ENCODE measurements at places on chromosomes 7 and 10.

DNA sequence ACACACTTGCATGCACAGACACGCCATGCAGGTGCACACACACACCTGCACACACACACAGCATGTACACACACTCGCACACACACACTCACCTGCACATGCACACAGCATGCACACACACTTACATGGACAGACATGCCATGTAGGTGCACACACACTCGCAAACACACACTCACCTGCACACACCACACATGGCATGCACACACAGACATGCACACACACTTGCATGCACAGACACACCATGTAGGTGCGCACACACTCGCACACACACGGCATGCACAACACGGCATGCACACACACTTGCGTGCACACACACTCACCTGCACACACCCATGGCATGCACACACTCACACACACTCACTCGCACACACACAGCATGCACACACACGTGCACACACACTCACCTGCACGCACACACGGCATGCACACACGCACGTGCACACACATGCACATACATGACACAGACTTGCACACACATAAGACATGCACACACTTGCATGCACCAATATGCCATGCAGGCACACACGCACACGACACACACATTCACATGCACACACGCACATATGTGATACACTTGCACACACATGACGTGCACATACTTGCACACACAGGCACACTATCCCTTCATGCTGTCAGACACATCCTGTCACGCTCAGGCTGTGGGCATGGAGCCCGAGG is 56.8 kb downstream of the INSIG1 start:
- no peak for DNase-seq

GRCh38 chr7:96778263-96778662 is 68.6 kb upstream of the SEM1 start:
- no peak for DNase-seq

DNA sequence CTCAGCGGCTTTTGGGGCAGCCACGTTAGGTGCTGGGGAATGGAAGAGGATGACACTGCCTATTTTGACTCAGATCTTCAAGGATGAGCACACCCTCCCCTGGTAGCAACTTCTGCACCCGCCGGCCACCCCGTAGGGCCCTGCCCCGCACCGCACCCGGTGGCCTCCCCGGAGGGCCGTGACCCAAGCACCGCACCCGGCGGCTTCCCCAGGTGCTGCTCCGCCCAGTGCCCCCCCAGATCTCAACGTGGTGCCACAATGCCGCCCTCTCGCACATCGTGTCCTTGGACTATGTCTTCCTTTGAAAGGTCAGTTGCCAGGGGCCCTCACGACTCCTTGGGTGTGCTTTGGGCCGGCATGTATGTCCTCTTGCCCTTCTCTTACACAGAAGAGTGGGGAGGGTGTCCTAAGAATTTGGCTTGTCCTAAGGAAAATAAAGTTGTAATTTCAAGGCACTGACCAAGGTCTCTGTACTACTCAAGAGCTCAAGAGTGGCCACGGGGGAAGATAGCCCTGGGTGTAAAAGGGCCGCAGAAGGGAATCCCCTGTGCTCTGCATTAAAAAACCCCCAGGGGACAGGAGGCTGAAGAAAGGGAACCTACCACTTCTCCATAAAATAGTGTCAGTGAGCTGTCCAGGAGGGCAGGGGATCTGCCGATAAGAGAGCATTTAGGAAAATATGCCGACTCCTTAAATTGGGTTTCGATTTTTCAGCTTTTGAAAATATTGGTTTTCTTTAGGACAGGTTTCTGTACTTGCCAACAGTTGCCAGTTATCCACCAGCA is 1.6 kb upstream of the LANCL2 start:
- no peak for DNase-seq

GRCh38 chr7:55489552-55489951 is 82.8 kb downstream of the VOPP1 start:
- DNase-seq = no peak

DNA sequence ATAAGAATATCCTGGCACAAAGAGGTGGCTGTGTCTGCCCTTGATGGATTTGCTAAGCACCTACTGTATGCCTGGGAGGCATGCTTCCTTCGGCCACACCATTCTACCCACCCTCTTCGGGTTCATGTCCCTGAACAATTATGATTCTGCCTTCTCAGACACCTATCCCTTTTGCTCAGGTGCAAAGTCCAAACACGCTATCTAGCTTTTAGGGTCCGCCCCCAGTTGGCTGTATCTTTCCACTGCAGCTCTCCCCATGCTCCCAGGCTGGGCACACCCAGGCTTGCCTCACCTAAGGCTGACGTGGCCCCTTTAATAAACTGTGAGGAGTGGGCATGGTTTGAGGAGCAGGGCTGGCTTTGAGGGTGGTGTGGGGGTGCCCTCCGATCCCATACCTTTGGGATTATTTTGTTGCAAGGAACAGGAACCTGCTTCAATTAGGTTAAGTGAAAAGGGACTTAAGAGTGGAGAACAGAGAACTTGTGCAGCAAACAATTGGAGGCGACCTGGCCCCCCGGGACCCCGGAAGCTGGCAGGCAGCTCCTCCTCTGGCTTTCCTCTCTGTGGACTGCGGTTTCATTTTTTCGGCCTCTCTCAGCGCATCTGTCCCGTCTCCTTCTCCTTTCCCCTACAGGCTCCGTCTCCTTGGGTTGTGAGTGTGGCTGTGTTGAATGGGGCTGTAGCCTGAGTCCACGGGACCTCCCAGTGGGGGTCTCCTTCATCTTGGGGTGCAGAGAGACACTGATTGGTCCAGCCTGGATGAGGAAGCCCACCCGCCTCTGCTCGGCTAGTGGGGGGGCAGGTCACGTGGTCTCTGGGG is 3.8 kb downstream of the CLIP2 start:
- no peak for DNase-seq

GRCh38 chr7:26308551-26308950 is 16.9 kb downstream of the SNX10 start:
- no peak for DNase-seq

DNA sequence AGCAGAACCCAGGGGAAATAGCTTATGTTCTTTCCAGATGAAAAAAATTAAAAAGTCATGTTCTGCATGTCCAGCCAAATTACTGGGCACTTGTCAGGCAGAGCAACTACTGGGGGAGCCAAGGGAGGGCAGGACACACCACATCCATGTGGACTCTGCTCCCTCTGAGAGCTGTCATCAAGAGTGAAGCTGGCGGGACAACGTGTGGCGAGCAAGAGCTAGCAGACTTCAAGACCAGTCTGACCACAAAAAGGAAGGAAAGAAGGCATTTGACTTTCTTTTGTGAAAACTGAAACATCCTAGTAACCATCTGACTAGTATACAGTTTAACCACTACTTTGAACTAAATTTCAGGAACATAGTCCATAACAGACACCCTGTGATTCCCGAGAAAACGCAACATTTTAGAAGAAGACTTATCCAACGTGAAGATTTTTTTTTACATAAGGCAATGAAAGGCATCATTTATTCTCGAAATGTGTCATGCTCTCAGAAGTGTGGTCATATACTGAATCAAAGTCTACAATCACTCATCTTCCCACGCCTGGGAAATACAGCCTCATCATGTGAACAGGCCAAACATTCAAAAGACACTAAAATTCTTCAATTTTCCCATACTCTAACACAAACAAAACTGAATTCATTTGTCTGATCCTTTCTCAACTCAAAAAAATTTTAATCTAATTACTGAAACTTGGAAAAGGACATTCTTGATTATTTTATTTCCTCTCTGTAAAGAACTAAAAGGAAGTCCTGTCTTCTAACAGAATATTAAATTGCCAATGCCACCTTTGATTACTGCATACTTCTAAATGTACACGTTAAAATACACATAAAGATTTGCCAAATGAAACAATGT is 15.5 kb downstream of the CYTH3 start:
- DNase-seq = peak; percentile 83

DNA sequence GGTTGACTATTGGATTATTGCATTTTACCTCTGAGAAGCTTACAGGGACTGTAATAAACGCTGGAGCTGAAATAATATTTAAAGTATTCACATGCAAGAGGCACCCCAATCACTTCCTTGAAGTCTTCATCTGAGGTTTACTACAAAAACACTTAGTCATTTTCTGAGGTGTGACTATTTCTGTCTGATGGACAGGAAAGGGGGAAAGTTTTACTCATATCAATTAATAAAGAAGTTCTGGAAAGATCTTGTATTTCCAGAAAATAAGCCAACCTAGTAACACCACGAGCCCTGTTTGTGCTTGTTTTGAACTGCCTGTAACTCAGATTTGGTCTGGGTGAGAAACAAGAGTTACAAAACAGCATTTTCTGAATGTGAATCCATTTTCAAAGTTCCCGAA is 63.9 kb upstream of the PRKCQ start:
- DNase-seq = no peak

- DNase-seq = peak; percentile 74
These were observed 183.6 kb downstream of the TCF7L2 start for GRCh38 chr10:113133497-113134115.

- no peak for DNase-seq
These were observed 73.3 kb upstream of the CHCHD3 start for GRCh38 chr7:133155146-133155545.

- no peak for DNase-seq
These were observed 376.8 kb downstream of the EXOC4 start for GRCh38 chr7:133629701-133630100.

DNA sequence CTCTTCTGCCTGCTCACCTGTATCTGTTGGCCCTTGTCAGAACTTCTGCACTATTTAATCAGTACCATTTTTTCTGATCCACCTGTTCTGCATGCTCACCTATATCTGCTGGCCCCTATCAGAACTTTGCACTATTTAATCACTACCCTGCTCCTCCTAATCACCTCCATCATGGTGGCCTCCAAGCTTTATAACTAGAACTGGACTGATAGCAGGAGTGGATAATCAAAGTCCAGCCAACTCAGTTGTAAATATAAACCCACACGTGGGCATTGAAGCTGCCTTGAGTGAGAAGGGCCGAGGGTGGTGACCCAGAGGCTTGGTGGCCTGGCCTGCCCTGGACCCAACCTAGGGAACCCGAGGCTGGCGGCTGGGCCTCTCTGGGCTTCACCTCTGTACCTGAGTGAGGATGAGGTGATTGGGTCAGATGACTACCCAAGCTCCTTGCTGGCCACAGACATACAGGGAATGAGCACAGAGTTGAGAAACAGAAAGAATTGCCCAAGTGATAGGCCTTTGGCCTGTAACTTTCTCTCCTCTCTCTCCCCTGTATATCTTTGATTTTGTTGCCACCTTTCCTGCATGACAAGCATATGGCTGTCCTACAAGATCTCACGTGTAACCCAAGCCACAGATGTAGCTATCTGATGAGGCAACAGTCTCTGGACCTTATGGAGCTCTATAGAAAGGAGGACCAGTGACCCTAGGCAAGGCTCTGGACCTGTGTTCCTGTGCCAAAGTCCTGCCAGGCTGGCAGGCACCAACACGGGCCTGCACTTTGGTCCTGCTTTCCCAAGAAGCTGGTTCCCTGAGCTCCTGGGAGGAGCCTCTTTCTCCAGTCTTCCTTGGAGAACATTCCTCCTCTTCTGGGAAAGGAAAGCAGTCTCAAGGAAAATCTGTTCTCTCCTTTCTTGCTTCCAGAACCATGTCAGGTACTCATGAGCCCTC is 23.4 kb upstream of the FAM3C start:
- no peak for DNase-seq

DNA sequence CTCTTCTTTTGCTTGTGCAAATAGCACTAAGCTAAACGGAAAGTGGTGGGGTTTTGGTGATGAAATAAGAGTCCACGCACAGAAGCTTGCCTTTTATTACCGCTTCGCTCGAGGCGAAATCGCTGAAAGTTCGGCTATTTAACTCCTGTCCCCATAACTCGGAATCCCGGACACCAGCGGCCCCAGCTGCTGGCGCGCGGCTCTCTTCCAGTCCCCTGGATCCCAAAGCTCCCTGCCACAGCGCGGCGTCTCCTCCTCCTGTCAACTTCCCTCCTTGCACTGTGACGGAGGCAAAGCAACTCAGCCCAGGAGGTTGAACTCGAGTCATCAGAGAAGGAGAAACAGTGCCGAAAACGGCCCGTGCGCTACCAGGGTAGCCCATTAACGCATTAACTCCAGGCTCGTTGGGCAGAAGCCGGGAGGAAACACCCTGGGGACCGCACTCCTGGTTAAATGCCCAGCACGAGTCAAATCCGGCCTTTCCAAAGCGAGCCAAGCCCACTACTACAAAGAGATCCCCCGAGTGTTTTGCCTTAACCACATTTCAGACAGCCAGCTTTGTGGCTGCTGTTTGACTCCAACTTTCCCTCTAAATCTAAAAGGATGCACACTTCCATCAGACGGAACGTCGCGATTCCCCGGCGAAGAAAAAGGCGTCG is 1.3 kb downstream of the SEMA3D start:
- DNase-seq = peak; percentile 92

DNA sequence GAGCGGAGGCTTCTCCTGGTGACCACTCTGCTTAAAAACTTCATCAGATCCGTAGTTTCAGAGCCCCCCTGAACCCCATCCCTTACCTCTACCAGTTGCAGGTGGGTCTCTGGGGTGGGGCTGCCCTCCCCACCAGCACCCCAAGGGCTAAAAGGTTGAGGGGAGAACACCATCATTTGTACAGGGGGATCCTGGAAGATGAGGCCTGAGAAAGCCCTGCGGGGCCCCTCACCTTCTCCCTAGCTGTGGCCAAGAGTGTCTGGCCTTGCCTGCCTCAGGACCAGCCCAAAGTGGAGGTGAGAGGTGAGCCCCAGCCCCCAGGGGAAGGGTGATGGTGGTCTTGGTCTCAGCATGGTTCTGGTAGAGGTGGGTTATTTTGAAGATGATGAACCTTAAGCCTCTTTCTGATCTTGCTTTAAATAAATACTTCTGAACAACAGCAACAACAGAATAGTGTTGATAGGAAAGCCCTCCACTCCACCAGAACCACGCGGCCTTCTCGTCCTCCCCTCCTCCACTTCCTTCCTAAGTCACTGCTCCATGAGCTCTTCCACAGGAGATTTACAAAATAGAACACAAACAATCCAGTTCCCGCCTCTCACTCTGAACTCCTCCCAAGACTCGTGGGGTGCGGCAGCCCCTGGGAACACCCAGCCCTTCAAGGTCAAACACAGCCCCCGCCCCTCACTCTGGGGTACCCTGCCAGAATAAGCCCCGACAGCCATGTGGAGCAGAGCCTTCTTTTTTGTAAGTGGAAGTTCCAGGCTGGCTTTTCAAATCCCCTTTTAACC is 169.1 kb downstream of the EGFR start:
- DNase-seq = peak; percentile 53

DNA sequence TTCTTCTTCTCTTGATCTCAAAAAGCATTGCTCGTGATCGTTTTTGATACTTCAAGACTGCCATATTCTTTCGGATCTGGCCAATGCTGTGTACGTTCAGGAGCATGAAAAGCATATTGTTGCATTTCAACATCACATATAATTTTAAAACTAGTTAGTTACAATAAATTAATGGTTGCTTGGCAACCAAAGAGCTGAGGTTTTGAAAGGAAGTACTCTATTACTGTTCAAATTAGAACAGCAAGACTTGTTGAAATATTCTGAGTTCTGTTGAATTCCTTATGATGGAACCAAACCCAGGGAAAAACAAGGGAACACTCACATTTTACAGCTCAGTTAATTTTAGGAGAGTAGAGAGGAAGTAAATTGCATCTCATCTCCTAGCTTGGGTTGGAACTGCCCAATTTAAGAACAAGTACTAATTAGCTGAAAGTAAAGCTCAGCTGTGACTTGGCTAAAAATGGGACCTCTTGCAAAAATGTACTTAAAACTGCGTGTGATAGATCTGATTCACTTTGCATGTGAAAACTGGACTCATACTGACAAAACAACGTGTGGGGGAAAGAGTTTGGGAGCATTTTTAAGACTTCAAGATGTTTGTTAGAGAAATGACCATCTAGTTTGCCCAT is 21.2 kb downstream of the OR9A2 start:
- no peak for DNase-seq

GRCh38 chr7:11343136-11343535 is 369.5 kb downstream of the PHF14 start:
- DNase-seq = no peak

GRCh38 chr10:61565819-61566560 is 96.7 kb upstream of the CABCOCO1 start:
- no peak for DNase-seq

Data from muscle of back (tissue), 13 donors.